ENCODE measurements at places on chromosomes 7 and 10.

DNA sequence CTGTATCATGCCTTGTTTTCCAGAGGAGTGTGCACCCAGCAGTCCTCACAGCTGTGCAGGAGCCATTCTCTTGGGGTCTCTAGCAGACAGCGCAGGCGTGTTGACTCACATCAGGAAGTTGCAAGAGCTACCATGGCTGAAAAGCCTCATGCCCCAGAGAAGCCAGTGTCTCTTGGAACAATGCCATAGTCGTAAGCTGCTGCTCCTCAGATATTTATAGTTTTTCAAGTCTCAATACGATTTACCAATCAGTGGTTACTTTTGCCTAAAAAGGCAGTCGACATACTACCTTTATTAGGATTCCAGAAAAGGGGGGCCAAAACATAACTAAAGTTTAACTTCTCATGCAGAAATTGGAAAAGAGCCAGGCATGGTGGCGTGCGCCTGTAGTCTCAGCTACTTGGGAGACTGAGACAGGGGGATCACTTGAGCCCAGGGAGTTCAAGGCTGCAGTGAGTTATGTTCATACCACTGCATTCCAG, 407.7 kb downstream of the PARD3 start:
- H3K27me3 ChIP-seq, result no peaks in the 10 kb centered on the region
- peaks cover 2% of the 10 kb centered on the region for H3K4me1 ChIP-seq
- no peaks in the 10 kb centered on the region for H3K36me3 ChIP-seq
- H3K4me3 ChIP-seq, result no peak overlapping the region
- H3K27ac ChIP-seq, result no peak overlapping the region

GRCh38 chr7:143882604-143883078, 19.3 kb downstream of the TCAF1 start:
- H3K36me3 ChIP-seq, result no peaks in the 10 kb centered on the region
- peaks cover 4% of the 10 kb centered on the region for H3K4me1 ChIP-seq
- H3K4me3 ChIP-seq, result peak overlapping the region; percentile 89
- H3K27ac ChIP-seq, result peak overlapping the region; percentile 38
- H3K27me3 ChIP-seq, result no peaks in the 10 kb centered on the region

GRCh38 chr10:63253040-63253439, 119.9 kb downstream of the NRBF2 start:
- no peak overlapping the region for H3K4me3 ChIP-seq
- no peaks in the 10 kb centered on the region for H3K27me3 ChIP-seq
- H3K4me1 ChIP-seq, result no peaks in the 10 kb centered on the region

GRCh38 chr10:51072210-51072609, 2.1 kb upstream of the PRKG1 start:
- no peak for DNase-seq
- no peaks in the 10 kb centered on the region for H3K36me3 ChIP-seq
- H3K4me3 ChIP-seq, result no peak overlapping the region
- H3K4me1 ChIP-seq, result peaks cover 3% of the 10 kb centered on the region
- no peak overlapping the region for H3K27ac ChIP-seq
- no peaks in the 10 kb centered on the region for H3K27me3 ChIP-seq

DNA sequence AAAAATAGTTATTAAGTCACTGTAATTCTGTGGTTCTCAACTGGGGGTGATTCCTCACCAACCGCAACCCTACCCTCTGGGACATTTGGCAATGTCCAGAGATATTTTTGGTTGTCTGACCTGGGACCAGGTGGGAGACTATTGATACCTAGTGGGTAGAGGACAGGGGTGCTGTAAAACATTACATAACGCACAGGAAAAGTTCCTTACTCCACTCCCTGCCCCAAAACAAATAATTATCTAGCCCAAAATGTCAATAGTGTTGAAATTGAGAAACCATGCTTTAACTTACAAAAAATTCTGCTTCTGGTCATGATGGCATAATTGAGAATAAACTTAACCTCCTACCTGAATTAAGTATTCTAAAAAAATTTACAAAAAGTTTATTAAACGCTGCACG, 177.7 kb upstream of the FEZF1 start:
- H3K36me3 ChIP-seq, result no peaks in the 10 kb centered on the region
- no peak for DNase-seq
- H3K27me3 ChIP-seq, result no peaks in the 10 kb centered on the region
- H3K4me1 ChIP-seq, result no peaks in the 10 kb centered on the region
- no peak overlapping the region for H3K4me3 ChIP-seq

DNA sequence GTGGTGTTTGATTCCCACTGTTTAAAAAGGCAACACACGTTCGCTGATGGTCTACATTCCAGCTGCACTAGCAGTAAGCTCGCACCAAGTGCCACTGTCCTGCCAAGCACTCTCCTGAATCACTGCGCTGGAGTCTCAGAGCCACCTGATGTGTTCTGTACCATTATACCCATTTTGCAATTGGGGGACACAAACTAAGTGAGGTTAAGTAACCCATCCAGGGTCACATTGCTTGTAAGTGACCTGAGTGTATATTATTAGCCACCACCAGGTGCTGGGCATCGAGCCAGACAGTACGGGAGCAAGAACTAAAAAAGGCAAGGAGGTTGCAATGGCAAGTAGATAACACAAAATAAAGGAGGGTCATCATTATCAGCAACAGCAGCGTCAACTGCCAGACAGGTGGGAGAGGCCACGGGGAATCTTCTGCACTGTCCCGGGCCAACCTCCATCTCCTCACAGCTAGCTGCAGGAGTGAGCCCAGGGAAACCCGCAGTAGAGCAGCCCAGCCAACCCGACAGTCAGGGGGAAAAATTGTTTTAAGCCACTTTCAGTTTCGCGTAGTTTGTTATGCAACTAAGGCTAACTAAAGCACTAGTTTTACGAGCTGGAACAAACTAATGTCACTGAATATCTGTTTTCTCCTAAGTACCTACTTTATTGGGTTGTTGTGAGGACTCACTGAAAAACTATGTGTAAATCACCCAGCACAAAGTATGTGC, 712 bp upstream of the CPVL start:
- H3K27me3 ChIP-seq, result no peaks in the 10 kb centered on the region
- peak; percentile 86 for DNase-seq
- H3K36me3 ChIP-seq, result no peaks in the 10 kb centered on the region
- no peak overlapping the region for H3K27ac ChIP-seq
- H3K4me1 ChIP-seq, result peaks cover 7% of the 10 kb centered on the region

DNA sequence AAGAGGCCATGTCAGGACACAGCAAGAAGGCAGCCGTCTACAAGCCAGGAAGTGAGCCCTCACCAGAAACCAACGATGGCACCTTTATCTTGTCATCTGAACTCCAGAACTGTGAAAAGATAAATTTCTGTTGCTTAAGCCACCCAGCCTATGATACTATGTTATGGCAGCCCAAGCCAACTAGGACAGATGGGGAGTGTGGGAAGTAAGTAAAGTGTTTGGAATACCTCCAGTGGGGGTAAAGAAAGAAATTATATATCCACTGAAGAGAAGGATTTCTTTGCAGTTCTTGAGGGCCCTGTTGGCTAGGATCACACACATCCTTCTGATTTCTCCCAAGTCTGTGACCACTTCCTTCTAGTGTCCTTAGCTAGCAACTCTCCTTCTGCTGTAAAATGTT, 384.4 kb downstream of the TNS3 start:
- H3K27ac ChIP-seq, result no peak overlapping the region
- DNase-seq, result no peak

DNA sequence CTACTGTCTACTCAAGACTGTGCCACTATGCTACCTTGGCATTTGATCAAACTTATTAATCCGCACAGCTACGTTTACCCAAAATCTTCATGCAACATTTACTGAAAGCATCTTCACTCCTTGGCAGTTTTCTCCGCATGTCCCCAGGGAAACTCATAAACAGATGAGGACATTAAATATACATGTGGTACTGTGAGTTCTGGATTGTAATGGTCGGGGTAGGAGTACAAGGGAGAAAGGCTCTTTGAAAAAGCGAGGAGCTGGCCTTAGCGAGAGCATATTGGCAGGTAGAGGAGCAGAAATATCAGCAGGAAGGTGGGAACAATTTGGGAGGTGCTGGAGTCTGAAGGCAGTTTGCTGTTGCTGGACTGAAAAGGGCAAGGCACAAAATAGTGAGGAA, 107.1 kb upstream of the NOBOX start:
- no peak for DNase-seq
- no peaks in the 10 kb centered on the region for H3K27me3 ChIP-seq
- no peak overlapping the region for H3K27ac ChIP-seq
- H3K4me1 ChIP-seq, result no peaks in the 10 kb centered on the region

DNA sequence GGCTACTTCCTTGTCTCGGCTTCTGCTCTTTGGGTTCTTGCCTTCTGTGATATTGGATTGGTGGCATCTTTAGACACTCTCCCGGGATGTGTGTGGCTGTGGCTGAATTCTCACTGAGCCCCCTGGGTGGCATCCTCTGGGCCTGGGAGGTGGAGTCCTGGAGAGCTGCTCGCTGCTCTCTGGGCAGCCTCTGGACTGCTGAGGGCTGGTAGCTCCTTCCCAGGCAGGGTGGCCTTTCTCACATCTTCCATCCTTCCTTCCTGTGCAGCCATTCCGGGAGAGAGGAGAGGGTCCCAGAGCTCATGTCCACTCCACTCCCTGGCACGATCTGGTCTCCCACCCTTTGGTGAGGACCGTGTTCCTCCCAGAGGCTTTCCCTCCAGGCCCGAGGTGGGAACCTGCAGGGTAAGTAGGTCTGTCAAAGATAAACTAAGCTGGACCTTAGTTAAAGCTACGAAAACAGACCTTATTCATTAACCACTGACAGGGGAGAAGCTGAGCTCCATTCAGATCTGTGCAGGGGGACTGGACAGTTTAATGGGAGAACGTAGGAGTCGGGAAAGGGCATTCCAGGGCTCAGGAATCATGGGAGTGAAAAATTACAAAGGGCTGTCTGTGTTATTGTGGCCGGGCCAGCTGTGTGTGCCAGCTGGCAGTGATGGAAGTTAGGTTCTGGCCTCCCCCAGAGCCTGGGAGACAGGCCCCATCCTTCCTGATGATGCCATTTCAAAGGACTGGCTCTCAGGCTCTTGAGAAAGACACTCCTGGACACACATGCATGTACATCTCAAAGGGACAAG, 8.7 kb downstream of the ATP6V0E2 start:
- no peaks in the 10 kb centered on the region for H3K4me1 ChIP-seq
- H3K27me3 ChIP-seq, result no peaks in the 10 kb centered on the region
- H3K4me3 ChIP-seq, result no peak overlapping the region
- DNase-seq, result no peak

DNA sequence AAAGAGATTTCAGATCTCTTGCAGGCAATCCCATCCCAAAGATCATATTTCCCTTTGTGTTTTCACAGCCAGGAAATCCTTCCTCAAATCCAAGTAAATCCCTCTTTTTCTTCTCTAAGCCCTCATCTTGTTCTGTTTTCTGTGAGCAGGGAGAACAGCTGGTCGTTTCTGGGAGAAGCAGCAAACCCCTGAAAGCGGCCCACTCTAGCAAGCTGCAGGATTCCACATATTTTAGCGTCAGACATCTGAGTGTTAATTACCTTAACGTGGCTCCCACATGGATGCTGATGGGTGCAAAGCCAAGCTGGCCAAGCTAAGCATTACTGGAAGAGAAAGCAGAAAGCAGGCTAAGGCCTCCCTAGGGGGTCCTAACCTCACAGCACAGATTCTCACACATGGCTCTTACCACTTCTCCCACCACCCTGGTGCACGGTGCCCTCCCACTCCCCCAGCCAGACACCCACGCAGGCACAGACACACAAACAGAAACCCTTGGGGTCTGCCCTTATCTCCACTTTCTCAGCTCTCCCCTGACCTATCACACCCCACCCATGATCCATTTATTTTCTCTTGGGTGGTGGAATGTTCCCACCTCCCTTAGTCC, 551.0 kb upstream of the AUTS2 start:
- H3K4me1 ChIP-seq, result no peaks in the 10 kb centered on the region
- no peak for DNase-seq
- H3K4me3 ChIP-seq, result no peak overlapping the region
- no peaks in the 10 kb centered on the region for H3K36me3 ChIP-seq

DNA sequence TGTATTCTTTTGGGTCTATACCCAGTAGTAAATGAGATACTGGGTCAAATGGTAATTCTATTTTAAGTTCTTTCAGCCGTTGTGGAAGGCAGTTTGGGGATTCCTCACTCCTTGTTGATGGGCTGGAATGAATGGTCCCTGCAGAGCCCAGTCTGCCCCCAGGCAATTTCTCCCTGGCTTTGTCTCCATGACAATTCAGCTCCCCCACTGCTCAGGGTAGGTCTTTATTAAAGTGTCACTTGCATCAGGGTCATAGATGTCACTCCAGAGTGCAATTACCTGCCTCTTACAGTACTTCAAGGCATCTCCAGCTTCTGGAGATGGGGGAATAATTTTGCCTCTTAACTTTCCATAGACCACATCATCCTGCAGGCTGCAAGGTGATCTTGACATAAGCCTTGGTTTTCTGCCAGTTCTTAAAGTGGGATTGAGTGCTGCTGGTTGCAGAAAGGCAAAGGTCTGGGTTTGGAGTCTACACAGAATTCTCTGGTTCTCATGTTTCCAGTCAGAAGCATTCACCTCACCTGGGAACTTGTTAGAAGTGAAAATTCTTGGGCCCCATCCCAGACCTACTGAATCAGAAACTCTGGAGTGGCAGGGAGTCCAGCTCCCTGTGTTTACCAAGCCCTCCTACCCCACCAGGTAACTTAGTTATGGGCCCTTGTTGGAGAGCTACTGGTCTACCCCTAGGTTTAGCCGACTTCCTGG, 442.4 kb downstream of the GALNT17 start:
- no peaks in the 10 kb centered on the region for H3K27me3 ChIP-seq
- H3K36me3 ChIP-seq, result no peaks in the 10 kb centered on the region
- H3K27ac ChIP-seq, result no peak overlapping the region
- DNase-seq, result no peak

DNA sequence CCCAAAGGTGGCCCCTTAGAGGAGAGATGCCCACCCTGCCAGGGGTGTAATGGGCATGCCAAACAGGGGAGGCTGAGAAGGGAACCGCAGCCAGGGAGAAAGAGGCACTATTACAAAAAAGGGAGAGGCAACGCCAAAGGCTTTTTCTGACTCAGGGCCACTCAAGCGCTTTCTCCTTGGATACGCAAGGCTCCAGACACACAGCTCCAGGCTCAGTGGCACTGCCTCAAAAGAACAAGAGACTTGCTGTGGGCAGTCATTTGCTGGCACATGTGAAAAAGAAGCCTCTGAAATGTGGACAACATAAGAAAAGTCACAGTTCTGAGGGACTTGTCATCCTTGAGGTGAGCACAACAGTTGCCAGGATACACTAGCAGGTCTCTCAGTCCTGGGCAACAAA, 128.4 kb downstream of the DGKI start:
- H3K27me3 ChIP-seq, result no peaks in the 10 kb centered on the region
- H3K4me1 ChIP-seq, result no peaks in the 10 kb centered on the region
- H3K36me3 ChIP-seq, result no peaks in the 10 kb centered on the region
- no peak overlapping the region for H3K27ac ChIP-seq

DNA sequence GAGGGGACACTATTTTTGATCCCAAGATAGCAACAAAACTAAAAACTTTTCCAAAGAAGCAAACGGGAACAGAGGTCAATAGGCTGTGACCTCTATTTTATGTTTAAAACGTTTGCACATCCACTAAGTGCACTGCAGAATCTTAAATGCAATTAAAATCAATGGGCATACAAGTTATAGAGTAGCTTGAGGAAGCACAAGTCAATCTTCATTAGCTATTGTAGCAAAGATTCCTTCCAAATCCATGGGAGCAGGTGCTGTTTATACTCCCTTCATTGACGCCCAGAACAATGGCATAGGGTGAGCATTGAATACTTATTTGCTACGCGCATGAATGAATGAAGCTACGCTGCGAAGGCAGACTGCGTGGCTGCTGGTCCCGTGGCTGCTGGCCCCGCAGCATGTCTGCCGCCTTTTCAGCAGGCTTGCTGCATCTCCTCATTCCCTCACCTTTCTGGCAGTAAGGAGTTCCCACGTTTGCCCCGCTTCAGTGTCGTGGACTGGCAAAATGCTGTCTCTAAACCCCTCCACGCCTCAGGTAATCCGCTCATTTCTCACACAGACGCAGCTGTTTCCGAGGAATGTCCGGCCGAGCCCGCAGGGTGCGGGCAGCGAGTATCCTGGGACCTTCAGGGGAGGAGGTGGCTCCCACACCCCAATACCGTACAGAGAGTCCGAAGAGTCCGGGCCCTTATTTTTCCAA, 754 bp upstream of the PHYHIPL start:
- no peaks in the 10 kb centered on the region for H3K36me3 ChIP-seq
- DNase-seq, result no peak
- peaks cover 10% of the 10 kb centered on the region for H3K4me1 ChIP-seq
- peaks cover 13% of the 10 kb centered on the region for H3K27me3 ChIP-seq
